ENCODE measurements at places on chromosomes 4 and X.

- DNase-seq = no peak
Observed at GRCh38 chr4:129193357-129194100, 97.6 kb downstream of the C4orf33 start.

DNA sequence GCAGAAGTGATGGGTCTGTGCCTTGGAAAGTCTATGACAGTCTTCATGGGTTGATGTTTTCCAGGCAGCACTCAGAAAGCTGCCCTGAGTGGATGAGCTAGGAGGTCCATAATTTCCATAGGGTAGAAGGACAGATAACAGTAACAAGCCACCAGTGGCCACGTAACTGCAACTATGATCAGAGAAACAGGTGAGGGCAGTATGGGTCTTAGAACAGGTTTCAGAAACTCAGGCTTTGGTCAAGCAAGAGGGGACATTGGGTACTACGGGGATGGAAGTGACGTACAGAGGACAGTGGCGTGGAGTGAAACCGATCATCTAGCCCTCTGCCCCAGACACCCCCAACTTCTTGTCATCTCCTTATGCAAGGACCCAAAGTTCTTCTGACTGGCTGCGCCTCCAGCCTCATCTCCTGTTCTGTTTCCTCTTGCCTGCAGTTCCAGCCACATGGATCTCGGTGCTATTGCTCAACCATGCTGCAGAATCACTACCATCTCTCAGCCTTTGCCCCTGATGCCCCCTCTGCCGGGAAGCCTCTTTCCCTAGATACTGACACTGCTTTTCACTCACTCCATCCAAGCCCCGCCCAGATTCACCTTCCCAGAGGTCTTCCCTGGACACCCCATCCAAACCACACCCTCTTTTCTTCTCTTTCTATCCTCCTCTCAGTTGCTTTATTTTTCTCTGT lies 123.4 kb downstream of the MFAP3L start:
- no peak for DNase-seq

DNA sequence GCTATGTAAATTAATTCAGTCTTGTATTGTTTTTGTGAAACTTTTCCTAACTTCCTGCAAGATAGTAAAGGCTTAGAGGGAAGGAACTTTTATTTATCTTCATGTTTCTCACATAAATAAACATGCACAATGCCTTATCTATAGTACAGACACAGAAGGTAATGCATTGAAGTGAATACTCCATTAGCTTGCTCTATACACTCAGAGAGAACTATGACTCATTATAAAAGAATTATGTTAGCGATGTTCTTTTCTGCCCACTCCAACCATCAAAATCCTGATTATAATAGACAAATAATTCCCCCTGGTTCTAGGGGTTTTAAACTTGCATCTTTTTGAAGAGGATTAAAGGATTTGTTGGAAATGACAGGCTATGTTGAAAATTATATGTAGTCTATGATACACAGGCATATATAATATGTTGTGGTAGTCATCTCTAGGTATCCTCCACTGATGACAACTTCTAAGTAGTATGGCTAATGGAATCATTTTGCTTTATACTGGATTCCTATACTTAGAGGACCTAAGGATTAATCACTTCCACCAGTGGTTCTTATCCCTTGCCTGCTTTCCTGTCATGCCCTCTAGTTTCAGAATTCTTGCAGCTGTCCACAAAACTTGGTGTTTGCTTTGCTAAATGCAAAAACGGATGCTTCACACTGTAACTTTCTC lies 115.7 kb downstream of the NDST4 start:
- peak; percentile 39 for DNase-seq

- DNase-seq = peak; percentile 89
Observed at GRCh38 chr4:72971572-72971971, 97.9 kb downstream of the COX18 start.

- no peak for DNase-seq
Observed at GRCh38 chr4:22215084-22215483, 266.5 kb upstream of the KCNIP4 start.

- DNase-seq = no peak
Observed at GRCh38 chrX:11722304-11722703, 35.7 kb upstream of the MSL3 start.

DNA sequence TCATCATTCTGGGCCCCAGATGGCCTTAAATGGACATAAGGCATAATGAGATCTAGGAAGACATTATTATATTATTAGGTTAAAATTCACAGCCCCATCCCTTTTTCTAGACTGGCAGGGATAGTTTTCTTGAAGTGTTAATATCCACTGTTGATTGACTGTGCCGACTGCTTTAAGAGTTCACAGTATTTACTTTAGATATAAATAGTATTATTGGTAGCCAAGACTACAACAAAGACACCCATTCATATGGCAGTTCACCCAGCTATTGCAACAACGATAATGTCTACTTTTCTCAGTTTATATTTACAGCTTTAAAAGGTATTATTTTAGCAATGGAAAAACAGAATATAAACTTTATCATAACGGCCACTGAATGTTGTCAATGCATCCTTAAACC lies 922.2 kb upstream of the POU3F4 start:
- no peak for DNase-seq

GRCh38 chr4:74934888-74935287 lies 2.0 kb downstream of the PARM1 start:
- DNase-seq = no peak

DNA sequence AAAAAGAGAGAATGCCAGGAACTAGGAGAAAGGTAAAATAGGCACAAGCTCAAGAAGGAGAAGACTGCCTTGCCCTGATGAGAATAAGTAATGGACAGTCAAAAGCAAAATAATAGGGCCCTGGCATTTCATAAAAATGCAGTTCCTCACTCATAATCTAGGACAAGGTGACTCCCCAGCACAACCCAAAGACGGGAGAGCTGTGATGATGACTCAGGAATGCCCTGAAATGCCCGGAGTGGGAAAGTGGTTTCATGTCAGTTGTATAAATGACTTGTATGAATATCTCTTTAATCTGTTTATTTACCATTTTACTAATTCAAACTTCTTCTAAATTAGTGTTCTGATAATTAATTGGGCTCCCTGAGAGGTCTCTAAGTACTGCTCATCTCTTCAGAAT lies 28.8 kb upstream of the SETD7 start:
- DNase-seq = no peak

- peak; percentile 33 for DNase-seq
Observed at GRCh38 chr4:141339966-141340365, 119.3 kb downstream of the ZNF330 start.

GRCh38 chr4:174658246-174658645 lies 136.0 kb upstream of the HPGD start:
- DNase-seq = no peak

DNA sequence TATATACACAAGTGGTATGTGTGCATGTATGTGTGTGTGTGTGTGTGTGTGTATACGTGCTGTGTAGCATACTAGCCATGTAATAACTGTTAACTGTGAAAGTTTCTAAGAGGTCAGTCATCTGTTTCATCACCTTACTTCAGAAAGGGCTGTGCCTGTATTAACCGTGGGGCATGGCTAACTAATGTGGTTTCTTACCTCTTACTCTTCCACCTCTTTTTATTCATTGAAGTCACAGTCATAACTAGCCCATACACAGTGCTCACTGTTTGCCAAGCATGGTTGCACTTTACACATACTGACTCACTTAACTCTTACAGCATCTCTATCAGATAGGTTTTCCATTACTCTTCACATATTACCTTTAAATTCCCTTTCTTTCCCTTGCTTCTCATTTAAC lies 23.7 kb upstream of the LRAT start:
- no peak for DNase-seq
